Kidney tubule cell (primary cell): ENCODE measurements at places on chromosomes 16 and 17.

DNA sequence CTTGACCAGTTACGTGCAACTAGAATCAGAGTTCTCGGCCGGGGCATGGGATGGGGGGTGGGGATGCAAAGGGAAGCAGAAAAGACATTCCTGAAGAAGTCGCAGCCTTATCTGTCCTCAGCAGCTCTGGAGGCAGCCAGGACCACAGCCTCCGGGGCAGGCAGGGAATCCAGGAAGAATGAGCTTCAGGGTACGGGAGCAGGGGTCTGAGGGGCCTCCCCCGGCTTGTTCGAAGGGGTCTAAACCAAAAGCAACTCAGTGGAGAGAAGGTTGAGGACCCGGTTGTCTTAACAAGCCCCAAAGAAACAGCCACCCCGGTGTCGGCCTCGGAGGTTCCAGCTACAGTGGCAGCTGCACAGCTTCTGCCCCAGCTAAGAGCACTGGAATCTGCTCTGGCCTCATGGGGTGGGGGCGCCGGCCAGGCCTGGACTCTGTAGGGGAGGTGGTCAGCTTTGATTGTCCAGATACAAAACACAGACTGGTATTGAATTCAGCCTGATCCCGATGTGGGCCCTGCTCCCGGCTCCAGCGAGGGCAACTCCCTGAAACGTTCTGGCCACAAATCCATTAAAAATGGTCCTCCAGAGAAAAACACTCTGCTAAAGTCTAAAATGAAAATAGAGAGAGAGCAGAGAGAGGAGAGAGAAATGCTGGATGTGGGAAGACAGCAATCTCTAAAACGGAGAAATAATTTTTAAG lies 7.7 kb downstream of the HOXB4 start:
- no peak for DNase-seq

- no peak for DNase-seq
These were observed 15.9 kb downstream of the GNPTG start for GRCh38 chr16:1367486-1368174.

DNA sequence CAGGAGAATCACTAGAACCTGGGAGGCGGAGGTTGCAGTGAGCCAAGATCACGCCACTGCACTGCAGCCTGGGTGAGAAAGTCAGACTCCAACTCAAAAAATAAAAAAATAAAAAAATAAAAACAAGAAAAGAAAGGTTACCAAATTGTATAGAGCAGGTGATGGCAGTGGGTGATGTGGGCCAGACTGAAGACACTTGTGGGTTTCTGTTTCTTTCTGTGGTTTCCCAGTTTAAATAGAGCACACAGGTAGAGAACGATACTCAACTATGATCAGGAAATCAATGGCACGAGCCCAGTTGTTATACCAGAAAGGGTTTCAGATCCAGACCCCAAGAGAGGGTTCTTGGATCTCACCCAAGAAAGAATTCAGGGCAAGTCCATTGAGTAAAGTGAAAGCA lies 32.6 kb downstream of the NUBP1 start:
- no peak for DNase-seq

DNA sequence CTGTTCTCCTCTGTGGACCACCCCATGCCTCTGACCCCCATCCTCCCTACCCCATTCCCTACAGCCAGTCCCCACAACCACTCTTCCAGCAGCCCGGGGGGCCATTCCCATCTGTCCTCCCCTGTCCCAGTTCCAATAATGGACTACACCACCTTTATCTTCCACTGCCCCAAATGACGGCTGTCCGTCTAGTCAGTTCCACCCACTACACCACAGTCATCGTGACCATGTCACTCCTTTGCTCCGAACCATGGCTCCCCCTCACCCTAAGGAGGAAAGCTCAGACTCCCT lies 15.3 kb downstream of the PDP2 start:
- DNase-seq: no peak

DNA sequence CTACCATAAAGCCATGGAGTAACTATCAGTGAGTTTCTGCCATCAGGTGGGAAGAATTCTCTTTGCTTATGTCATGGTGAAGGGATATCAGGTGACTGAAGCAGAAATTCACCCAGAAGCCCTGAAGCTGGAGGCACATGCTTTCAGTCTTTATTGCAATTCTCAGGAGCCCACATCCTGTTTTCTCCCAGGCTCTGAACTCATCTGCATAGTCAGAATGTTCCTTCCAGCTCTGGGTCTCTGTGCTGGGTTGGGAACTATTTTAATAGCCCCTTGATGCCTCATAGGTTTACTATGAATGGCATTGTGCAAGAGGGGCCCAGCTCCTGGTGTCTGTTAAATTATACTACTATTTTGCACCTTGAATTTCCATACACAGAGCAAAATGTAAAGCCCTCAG lies 198.4 kb upstream of the SOX9 start:
- peak; percentile 91 for DNase-seq

DNA sequence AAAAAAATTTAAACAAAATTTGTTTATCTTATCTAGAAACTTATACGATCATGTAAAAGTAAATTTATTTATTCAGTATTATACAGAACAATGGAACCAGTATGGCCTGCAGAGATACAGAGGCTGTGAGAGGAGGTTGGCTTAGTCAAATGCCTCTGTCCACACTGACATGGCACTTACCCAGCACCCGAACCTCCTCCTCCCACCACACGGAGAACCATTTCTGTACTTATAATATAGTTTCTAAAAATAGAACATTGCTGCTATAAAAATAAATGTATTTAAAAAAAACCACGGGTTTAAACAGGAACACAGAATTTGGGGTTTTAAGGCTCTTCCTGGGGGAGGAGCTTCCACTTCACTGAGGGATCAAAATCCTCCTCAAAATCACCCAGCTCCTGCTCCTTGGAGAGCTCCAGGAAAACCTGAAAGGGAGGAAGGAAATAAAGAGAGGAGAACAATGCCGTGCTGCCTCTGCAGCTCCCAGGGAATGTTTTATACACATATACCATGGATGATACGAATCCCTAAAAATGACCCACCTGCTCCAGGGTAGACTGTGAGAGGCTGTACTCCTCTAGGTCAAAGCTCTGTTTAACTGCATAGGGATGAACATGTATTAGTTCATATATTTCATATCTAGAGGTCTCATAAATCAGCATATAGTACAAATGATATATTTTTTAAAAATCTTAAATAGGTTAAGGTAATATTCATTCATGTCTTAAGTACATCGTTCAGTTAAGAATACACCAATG lies 87.3 kb downstream of the ABCA8 start:
- no peak for DNase-seq

DNA sequence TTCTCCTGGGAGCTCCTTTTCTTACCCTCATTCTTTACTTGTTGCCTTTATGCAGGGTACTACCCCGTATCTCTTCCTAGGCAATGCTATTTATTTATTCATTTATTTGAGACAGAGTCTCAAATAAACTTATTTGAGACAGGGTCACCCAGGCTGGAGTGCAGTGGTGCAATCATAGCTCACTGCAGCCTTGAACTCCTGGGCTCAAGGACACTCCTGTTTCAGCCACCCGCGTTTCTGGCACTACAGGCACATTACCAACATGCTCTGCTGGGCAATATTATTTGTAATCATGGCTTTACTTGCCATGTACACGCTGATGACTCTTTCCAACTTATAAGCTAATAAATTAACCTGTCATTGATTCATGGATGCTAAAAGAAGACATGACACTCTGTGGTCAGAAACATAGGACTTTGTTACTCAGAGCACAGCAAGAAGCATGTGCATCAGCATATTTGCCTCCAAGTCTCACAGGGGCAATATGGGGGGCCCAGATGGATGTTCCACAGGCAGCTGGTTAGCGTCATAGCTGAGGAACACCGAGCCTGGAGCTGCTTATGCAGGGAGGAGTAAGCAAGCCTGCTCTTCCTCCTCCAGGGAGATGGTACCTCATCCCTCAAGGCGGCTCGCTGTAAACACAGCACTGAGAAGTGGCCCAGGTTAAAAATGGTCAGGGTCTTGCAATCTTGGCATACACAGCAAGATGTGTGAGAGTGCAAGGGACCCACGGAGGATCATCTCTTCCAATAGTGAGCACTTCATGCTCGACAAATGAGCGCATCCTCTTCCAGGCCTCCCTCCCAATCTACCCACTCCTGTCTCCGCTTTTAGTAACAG lies 4.2 kb upstream of the LRRC75A start:
- no peak for DNase-seq

DNA sequence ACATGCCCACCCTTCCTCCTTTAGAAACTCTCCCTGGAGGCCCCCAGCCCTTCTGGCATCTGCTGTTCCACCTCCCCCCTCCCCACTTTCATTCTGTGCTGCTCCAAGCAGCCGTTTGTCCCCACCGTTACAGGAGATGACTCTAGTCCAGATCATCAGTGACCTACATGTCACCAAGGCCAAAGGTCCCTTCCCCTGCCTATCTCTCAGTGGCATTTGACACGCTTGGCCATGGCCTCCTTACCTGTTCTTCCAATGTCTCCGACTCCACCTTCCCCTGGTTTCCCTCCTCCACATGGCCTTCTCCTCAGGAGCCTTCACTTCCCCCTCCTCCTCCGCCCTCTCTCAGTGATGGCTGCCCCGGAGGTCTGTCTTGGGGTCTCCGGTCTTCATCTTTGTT lies 9.4 kb downstream of the TMEM92 start:
- no peak for DNase-seq

GRCh38 chr16:67975321-67976105 lies 4.8 kb downstream of the DPEP3 start:
- no peak for DNase-seq

- DNase-seq: no peak
These were observed 860 bp downstream of the TIGD7 start for GRCh38 chr16:3304370-3304769.

DNA sequence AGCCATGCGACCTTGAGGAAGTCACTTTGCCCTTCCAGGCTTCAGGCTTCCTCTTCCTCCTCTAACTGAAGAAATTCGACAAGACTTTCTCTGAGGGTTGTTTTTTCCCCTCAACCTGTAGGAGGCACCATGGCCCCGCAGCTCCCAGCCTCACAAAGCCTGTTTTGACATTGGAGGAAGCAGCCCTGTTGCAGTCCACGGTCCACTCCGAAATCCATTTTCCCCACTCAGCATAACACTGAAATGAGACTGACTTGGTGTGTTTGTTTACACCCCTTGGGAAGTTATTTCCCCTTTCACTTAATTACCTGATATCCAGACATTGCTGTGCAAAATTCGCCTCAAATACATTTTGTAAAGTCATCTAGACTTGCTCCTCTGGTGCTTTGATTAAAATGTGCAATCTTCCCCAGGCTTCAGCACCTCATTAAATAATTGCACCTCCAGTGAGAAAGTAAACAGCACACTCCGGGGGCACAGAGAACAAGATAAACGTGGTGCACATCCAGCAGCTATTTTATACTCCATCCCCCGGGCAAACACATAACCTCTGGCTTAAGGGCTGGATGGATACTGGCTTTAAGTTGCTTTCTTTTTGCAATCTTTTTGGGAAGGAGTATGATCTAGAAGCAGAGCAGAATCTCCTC lies 41.4 kb upstream of the PIRT start:
- peak; percentile 37 for DNase-seq

- no peak for DNase-seq
These were observed 26.2 kb downstream of the BMERB1 start for GRCh38 chr16:15460601-15461000.

DNA sequence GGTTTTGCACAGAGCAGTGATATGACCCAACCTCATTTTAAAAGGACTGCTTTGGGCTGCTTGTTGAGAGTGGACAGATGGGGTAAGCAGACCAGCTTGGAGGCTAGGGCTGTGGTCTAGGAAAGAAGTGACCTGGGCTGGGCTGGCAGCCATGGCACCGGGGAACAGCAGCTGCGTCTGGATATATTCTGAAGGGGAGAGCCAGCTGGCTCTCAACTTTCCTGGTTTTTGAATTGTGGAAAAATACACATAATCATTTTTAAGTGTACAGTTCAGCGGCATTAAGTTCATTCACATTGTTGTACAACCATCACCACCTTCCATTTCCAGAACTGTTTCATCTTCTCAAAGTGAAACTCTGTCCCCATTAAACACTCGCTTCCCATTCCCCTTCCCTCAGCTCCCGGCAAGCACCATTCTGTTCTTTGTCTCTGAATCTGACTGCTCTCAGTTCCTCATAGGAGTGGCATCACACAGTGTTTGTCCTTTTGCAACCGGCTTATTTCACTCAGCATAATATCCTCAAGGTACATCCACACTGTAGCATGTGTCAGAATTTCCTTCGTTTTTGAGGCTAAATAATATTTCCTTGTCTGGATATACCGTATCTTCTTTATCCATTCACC lies 113.2 kb downstream of the SPECC1 start:
- DNase-seq: no peak

- DNase-seq: no peak
These were observed 524 bp downstream of the STRADA start for GRCh38 chr17:63741143-63741407.

- no peak for DNase-seq
These were observed 43.8 kb downstream of the PSME3IP1 start for GRCh38 chr16:57141822-57142631.

DNA sequence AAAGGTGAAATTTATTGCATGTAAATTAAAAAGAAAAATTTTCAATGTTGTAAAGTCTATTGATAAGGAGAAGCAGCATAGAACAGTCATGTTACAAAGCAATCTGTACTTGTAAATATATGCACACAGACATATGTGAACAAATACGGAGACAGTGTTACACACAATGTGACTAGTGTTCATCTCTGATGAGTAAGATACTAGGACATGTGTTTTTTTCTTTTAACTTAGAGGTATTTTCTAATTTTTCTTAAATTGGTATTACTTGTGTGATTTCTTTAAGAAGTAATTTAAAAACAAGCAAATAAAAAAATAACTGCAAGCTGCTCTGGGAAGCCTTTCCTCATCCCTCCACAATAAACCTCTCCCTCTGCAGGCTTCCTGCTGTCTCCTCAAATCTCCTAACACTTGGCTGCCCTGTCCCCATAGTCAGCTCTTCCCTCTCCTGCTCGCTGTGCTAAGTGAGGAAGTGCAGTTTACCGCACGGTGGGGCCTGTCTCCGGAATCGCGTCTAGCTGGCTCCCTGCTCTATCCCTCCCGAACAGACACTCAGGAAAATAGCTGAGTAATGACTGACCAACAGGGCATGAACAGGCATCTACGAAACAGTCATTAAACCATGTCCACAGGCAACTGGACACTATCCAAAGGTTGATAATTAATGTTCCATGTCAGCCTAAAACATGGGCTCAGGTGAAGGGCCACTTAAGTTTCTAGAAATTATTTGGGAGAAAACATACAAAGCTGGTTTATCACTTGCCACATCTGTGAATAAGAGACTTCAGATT lies 35.9 kb downstream of the CMTM4 start:
- DNase-seq: peak; percentile 97

DNA sequence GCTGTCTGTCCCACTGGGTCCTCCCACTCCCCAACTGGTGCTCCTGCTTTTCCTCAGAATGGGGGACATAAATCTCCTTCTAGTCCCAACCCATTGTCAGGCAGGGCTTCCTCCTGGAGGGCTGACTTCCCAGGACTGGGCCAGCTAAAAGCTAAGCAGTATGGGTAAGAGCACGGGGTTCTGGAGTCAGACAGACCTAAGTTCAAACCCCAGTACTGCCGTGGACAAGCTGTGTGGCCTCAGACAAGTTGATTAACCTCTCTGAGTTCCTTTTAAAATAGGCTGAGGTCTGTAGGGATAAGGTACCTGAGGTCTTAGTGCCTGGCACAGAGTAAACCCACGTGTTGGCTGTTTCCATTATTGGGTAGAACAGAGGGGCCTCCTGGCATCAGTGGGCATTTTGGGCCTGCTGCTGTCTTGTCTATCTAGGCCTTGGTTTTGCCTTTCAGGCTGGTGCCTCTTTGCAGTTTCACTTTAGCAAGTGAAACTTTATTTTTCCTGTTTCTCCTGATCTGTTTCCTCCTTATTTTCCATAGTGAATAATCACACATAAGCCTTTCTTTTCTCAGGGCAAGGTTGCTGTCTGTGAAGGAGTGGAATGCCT lies 114.6 kb downstream of the PRKCB start:
- DNase-seq: no peak
